ENCODE measurements at places on chromosomes 3 and 15.

GRCh38 chr15:57263520-57263919 is 112.8 kb upstream of the CGNL1 start:
- no peak for DNase-seq

GRCh38 chr15:65094294-65094995 is 17.9 kb downstream of the KBTBD13 start:
- peak; percentile 22 for DNase-seq

GRCh38 chr15:100341239-100341749 is 481 bp downstream of the ADAMTS17 start:
- no peak for DNase-seq

DNA sequence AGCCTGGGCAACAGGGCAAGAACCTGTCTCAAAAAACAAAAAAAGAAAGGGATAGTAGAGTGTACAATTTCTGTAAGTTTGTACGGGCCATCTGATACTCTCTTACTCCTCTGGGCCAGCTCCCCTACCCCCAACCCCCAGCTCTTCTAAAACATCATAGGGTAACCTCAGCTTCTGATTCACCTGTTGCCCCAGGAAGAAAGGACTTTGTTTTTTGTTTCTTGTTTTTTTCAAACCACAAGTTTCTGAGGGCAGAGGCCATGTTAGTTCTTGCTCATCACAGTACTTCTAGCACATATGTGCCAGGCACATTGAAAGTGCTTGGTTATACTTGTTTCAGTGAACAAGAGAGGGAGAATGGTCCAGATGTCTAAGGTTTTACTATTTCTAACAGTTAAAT is 20.2 kb downstream of the ATOSA start:
- peak; percentile 47 for DNase-seq

GRCh38 chr3:119808244-119808643 is 26.3 kb downstream of the NR1I2 start:
- DNase-seq: no peak

DNA sequence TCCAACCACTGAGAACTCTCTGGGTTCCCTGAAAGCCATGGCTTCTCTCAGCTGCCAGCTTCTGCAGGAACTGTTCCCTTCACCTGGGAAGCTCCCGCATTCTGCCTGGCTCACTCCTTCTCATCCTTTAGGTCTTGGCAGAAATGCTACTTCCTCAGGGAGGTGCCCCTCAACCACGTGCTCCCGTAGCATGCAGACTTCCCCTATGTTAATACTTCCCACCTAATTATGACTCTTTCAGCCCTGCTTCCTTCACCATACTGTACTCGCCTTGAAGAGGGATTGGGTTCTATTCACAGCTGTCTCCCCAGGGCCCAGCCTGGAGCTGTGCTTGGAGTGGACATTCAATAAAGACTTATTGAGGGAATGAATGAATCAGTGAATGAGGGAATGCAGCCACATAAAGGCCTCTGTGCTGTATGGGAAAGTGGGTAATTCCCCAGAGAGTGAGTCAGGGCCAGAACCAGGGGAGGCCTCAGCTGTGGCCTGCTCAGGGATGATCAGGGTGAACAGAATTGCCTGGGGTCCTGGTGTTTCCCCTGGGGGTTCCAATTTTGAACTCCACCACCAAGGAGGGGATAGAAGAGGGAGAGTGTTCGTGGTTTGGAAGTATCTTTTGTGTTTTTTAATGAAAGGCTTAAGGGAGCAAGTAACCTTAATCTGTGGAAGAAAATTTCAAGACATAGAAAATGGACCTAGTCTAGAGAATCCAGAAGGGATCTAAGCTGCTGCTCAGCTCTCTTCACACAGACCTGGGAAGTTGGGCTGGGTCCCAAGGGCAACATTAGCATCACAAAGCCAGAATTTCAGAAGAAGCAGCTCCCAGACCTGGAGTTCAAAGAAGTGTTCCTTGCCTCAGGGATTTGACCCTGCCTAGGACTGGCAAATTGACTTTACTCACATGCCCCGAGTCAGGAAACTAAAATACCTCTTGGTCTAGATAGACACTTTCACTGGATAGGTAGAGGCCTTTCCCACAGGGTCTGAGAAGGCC is 14.6 kb upstream of the FAM107A start:
- DNase-seq: no peak

DNA sequence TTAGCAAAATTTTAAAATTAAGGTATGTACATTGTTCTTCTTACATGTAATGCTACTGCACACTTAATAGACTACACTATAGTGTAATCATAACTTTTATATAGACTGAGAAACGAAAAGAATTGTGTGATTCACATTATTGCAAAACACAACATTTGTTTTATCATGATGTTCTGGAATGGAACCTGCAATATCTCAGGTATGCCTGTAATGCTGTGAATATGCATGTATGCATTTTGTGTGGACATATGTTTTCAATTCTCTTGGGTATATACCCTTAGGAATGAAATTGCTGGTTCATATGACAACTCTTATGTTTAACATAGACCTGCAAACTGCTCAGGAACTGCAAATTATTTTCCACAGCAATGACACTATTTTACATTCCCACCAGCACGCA is 38.6 kb upstream of the TJP1 start:
- peak; percentile 34 for DNase-seq

DNA sequence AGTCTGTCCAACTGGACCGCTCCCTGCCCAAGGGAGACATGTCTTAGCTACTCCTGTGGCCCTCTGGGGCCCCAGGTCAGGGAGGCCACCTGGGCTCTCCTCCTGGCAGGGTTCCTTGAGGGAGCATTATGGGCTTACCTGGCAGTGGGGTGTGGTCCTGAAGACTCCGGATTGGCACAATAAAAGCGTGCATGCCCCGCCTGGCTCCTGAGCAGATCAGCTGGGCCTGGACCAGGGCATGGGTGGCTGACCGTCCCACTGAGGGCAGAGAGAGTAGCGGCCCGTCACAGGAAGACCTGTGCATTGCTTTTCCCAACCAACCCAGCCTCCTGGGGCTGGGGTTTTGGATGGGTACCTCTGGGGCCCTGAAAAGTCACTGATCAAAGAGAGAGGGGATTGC is 5.4 kb downstream of the ACOX2 start:
- DNase-seq: no peak

All from mammary epithelial cell (primary cell).